ENCODE measurements at places on chromosomes 6 and 20.

DNA sequence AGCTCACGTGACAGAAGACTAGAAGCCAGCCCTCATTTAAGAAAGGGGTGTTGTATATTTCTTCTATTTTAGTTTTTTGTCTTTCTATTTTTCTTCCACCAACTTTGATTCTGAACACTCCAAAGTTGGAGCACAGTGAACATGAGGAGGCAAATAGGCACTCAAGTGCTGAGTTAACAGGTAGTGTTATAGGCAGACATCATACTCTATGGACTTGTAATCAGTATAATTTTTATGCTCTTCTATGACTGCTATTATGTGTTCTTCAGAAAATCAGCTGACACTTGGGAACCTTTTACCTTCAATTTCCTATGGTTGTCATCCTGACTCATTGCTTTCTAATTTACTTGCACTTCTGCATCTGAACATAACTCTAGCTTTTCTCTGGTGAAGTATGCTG lies 396.3 kb upstream of the EYS start:
- no peak for DNase-seq

DNA sequence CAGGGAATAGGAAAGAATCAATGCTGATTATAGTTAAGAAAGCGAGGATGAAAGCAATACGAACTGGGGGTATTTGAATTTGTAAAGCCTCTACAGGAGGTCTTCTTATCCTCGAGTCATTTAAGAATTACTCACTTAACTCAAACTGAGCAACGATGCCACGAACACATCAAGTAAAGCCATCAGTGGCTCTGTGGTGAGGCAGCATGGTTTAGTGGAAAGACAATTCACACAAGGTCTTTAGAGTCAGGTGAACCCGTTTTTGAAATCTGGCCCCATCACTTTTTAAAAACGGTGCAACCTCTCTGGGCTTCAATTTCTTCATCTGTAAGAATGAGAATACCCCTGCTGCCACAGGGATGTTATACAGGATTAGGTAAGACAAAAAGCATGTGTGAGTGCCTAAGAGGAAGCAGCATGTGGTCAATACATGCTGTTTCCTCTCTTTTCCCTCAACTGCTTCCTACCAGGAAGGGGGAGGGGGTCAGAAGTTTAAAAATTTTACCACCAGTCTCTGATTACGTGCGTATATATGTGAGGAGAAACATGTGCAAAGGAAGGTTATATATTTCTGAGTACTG lies 162.0 kb downstream of the BTBD9 start:
- DNase-seq, result no peak

DNA sequence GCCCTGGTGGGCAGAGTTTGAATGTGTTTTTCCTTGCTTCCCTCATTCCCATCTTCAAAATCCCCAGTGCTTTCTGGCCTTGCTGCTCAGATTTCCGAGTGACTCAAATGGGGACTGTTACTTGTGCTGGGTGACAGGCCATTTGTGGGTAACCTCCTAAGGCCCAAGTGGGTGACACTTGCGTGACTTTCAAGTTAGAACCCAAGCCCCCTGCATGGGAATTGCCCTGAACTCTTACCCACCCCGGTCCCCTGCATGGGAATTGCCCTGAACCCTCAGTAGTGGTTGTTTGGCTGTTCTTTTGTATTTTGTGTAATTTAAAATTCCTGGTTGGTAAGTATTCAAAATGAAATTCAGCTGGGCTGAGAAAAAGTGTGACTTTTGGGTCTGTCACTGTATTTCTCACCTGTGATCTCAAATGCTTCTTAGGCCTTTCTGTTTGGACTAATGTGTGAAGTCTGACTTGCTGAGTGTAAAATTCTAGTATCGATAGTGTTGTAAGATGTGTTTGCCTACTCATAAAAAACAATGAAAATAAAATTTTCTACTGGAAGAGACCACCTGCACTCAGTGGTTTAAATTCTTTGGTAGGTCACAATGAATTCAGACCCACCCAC lies 12.4 kb upstream of the RBM38 start:
- DNase-seq, result no peak

- DNase-seq, result no peak
Measured at GRCh38 chr20:5156675-5157448, 30.1 kb downstream of the CDS2 start.

DNA sequence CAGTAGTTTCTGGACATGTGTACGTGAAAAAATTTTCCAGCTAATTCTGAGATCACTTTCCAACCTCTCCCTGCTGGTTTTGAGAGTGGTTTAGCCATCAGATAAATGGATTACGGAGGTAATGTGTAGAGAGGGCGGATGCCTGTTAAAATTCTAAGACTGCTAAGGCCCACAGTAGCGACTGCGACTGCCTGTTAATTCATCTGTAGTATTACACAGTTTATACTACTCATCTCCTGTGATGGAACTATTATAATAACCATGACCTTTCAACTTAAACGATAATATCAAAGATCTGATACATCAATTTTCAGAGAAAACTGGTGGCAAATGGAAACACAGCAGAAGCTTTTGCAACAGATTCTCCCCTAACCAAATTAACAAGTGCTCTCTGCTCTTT lies 102.3 kb downstream of the IRF4 start:
- DNase-seq, result no peak

Measured in CD4-positive, alpha-beta T cell treated with Interleukin-21 for 1 hour (primary cell).